ENCODE measurements at places on chromosomes 12 and 14. TPM values are rescaled to one million over a fixed set of nuclear protein-coding genes. Genes with fewer than 3 reads are reported as not detected.

The RASAL1 gene
- total RNA-seq, result 3.4 TPM

The CLECL1 gene
- total RNA-seq, result 5.6 TPM

The STYK1 gene
- total RNA-seq, result not detected

The SERPINA9 gene
- 182 TPM for total RNA-seq

The GLIPR1L1 gene
- not detected for total RNA-seq

The ASIC1 gene
- total RNA-seq, result 17.9 TPM

The RPL6 gene
- total RNA-seq, result 2,259 TPM

The PFDN5 gene
- total RNA-seq, result 387 TPM

The PGF gene
- 3.5 TPM for total RNA-seq

The C1S gene
- 4.7 TPM for total RNA-seq

The RACGAP1 gene
- total RNA-seq, result 78.6 TPM

The RD3L gene
- not detected for total RNA-seq

The OR10A7 gene
- not detected for total RNA-seq

The TDRD9 gene
- total RNA-seq, result not detected

The TEX22 gene
- total RNA-seq, result 0.67 TPM

The EPYC gene
- not detected for total RNA-seq

The NTF3 gene
- total RNA-seq, result not detected

The KRT72 gene
- total RNA-seq, result not detected

The ANG gene
- total RNA-seq, result 0.32 TPM

The FGF6 gene
- total RNA-seq, result not detected

The SPIC gene
- total RNA-seq, result not detected

The RTL1 gene
- total RNA-seq, result 0.11 TPM

The GSC gene
- not detected for total RNA-seq

The RNF31 gene
- total RNA-seq, result 153 TPM

The STON2 gene
- not detected for total RNA-seq

The TMTC1 gene
- not detected for total RNA-seq

The CNTN1 gene
- not detected for total RNA-seq

The ZDHHC22 gene
- total RNA-seq, result not detected

The RFLNA gene
- not detected for total RNA-seq

The RAD51AP1 gene
- 39.2 TPM for total RNA-seq
